WTC11 (cell line): ENCODE measurements at places on chromosomes 12 and 14. TPM values are rescaled to one million over a fixed set of nuclear protein-coding genes. Genes with fewer than 3 reads are reported as not detected.
A peak's percentile ranks its signal among the peaks of the same experiment; 100 is the strongest.

AHNAK2 gene
- total RNA-seq = 3.3 to 3.5 TPM (median 3.4 TPM) in 3 replicates

CPNE8 gene
- total RNA-seq = 4.9 to 8.3 TPM (median 7.2 TPM) in 3 replicates

PIWIL1 gene
- not detected in 3 replicates for total RNA-seq

ULK1 gene
- total RNA-seq = 55.5 to 67.8 TPM (median 62.5 TPM) in 3 replicates

- DNase-seq = no peak
These were observed 4.2 kb downstream of the RARG start for GRCh38 chr12:53227836-53228235.

DNA sequence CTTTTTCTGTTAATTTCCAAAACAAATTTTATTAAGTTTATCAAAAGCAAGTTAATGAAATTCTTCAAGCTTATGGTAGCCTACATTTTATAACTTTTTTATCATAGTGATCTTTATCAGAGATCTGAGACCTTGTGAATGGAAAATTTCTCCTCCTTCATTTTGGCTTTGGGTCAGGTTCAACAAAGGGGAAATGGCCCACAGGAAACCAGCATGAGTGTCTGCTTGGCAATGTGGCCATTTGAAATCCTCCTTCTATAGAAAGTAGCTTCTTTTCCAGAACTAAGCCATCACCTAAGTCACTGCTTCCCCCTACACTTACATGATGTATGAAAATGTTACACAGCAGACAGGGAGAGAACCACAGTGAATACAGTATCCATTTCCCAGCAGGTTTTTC is 1.6 kb downstream of the RHOJ start:
- DNase-seq = no peak

DNA sequence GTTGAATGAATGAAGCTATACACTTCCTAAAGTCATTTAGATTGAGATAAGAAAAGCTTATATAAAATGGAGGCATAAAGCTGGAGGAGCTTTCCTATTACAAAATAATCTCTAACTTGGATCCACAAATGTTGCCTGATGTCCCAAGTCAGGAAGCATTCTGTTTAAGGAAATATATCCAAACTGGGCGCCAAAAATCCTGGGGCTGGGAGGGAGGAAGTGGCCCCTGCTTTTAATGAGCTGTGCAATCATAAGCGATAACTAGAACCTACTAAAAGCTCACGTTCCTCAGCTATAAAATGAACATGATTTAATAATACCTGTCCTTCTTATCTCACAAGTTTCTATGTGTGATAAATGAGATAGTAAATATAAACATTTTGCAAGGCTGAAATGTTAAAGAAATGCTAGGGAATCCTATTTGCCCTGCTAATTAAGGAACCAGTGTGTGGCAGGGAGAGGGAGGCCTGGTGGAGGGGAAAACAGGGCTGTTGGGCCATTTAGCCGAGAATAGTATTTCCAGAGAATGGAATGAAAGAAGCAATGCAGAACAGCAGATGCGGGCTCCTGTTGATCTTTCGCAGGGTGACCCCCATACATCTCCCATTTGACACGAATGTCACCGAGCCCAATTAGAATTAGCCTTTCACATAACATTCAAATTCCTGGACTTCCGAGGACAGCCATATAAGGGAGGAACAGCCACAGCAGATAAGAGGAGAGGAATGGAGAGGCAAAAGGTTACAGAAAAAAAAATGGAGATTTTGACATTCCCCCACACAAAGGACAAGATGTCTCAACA is 25.9 kb downstream of the DUSP6 start:
- DNase-seq = no peak

GRCh38 chr12:53046655-53047220 is 3.1 kb upstream of the TNS2 start:
- peak; percentile 56 for DNase-seq

DNA sequence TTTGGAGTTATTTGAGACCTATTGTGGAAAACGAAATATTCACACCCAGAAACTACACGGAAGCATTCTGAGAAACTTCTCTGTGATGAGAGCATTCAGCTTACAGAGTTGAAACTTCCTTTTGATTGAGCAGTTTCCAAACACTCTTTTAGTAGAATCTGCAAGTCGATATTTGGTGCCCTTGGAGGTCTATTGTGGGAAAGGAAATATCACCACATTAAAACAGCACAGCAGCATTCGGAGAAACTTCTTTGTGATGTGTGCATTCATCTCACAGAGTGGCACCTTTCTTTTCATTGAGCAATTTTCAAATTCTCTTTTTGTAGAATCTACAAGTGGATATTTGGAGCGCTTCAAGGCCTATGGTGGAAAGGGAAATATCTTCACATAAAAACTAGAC is 595.7 kb upstream of the ALG10B start:
- no peak for DNase-seq

DNA sequence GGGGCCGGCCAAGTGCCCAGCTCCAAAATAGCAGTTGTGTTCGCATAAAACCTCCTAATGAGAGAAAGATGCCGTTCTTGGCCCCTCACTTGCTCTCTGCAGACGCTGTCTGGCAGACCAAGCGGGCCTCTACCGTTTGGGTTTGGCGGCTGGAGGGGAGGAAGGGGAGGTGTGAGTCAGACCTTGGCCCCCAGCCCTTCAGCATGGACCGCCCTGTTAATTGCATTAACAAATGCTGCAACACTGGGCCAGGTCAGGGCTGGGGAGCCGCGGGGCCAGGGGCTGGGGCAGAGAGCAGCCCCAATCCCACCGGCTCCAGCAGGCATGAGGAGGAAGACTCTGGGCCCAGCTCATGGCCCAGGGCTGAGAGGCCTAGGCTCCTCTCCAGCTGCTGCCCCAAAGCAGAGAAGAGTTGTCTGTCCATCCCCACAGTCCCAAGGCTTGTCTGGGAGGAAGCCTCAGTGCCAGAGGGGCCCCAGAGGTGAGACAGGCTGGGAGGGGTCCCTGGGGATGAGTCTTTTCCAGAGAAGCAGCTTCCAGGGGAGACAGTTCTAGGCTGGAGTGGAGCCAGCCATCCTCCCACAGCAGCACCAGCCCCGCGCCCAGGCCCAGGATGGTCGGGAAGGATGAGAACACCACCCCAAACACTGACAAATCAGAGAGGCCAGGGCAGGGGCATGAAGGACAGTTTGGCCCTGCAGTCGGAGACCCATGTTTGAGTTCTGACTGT is 16.9 kb downstream of the LTBP2 start:
- DNase-seq = no peak

GRCh38 chr12:2410496-2410895 is 357.7 kb downstream of the CACNA1C start:
- DNase-seq = no peak

DNA sequence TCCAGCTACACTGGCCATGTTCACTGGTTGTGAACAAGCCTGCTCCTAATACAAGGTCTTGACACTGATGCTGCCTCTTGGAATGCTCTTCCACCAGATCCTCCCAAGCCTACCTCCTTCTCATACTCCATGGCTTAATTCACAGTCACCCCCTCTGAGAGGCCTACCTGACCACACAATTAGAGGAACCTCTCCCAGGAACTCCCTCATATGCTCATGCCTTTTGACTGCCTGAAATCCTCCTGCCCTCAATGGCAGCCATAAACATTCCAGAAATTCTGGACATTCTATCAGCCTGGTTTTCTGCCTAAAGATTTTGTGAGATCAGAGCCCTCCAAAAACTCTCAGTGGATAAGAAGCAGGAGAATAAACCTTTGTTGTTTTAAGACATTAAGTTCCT is 340.2 kb downstream of the C12orf75 start:
- no peak for DNase-seq

- DNase-seq = no peak
These were observed at the start of gene FAM181A for GRCh38 chr14:93926873-93927799. FAM181A (plus strand) TSS chr14:93927344; CDS start chr14:93928286, 942 bp downstream.
